ENCODE measurements at places on chromosomes 13 and 19. TPM values are rescaled to one million over a fixed set of nuclear protein-coding genes. Genes with fewer than 3 reads are reported as not detected.

The CGB7 gene
- total RNA-seq = not detected

The UQCRFS1 gene
- total RNA-seq = 29.1 TPM

The GAS6 gene
- total RNA-seq = 2.6 TPM

The USHBP1 gene
- not detected for total RNA-seq

The WBP4 gene
- 9.9 TPM for total RNA-seq
